ENCODE measurements at places on chromosomes 5 and 9.

DNA sequence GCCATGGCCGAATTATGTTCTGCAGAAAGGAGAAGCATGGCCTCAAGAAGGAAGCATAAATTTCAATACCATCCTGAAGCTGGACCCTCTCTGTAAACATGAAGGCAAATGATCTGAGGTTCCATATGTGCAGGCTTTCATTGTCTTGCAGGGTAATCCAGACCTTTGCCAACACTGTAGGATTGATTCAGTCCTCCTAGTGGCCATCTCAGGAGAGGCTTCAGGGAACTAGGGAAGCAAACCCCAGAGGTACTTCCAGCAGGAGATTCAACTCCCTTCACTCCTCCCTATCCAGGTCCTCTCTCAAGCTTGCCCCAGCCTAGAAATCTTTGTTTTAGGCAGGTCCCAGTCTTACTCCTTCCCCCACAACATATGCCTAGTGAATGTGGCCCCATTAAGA lies 99.3 kb upstream of the HCN1 start:
- no peak for DNase-seq

DNA sequence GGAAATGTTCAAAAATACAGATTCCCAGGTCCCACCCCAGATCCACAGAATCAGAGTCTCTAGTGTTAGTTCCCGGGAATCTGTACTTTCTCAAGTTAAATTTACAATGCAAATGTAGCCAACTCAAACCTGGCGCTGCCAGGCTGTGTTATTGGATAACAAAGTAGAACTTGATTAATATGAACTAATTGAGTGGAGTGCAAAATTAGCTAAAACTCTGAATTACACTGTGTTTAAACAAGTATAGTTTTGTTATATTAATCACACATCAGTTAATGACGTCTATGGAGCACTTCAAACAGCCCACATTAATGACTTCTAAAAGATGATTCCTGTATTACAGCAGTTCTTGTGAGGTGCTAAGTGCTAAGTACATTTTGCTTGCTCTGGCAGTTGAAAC lies 32.4 kb upstream of the CYFIP2 start:
- no peak for DNase-seq

DNA sequence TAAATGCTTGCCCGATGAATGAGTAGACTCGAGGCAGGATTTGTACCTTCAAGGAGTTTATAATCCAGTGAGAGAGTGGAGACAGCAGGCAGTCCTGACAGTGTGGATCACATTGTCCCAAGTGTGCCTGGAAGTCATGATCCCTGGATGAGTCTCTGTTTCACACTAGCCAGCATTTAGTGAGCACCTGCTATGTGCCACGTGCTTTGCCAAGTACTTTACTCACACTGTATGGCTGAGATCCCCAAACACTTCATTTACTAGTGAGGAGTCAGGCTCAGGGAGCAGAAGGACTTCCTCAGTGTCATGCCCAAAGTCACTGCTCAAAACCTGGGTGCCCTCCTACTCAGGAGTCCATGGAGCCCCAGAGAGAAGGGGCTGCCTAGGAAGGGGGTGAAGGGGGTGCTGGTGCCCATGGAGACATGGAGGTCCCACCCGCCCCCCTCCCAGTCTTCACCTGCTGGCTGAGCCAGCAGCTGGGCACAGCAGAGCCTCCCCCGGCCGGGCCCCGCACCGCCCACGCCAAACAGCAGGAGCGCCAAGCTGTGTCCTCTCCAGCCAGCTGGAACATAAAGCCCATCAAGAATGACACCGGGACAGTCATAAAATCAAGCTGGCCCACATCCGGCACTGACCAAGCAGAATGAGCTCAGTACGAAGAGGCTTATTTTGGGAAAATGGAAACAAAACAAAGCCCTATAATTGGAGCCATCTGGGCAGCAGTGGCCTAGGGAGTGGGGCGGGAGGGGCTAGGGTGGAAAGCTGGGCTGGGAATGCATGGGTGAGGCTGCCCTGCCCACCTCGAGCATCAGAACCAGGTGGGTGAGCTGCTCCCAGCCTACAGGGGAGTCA lies 10.6 kb downstream of the LAMC3 start:
- no peak for DNase-seq

- no peak for DNase-seq
Measured at GRCh38 chr9:108626743-108627142, 229.0 kb downstream of the ACTL7B start.

DNA sequence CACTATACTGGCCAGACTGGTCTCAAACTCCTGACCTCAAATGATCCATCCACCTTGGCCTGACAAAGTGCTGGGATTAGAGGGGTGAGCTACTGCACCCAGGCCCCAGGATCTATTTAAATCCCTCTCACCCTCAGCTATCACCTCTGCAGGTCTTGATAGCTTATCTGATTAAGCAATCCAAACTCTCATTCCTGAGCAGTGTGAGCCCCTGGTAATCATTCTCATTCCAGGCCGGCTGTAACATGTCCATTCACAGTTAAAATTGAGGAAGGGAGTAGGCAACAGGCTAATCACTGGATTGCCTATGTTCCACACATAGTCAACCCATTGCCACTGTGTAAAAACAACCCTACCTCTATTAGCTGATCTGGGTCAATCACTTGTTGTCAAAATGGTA lies 111.1 kb downstream of the AGTPBP1 start:
- DNase-seq: no peak

GRCh38 chr5:24497145-24497544 lies 147.6 kb downstream of the CDH10 start:
- DNase-seq: no peak

DNA sequence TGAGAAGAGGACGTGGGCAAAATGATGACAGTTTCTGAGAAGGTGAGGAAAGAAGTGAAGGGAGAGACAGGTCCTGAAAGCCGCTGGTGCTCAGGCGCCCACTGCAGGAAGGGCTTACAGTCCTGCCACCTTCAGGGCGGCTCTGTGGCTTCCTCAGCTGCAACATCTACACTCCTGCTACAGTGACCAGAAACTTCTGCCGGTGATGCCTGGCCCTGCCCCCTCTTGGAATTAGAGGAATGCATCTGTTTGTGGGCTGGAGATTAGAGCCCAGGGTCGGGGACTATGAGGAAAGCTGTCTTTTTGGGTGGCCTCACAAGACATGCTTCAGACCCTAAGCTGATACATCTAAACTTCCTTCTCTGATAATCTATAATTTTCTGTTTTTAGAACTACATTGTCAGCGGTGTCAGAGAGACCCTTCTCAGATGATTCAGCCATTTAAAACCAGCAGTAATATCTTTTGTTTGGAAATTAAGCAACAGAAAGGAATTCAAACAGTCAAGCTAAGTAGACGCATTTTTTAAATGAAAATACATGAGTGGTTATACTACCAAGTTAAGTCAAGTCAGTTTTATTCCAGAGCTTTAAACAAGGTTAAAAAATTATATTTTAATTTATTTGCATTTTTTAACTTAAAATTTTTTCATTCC lies 30.4 kb downstream of the PRDM6 start:
- no peak for DNase-seq

DNA sequence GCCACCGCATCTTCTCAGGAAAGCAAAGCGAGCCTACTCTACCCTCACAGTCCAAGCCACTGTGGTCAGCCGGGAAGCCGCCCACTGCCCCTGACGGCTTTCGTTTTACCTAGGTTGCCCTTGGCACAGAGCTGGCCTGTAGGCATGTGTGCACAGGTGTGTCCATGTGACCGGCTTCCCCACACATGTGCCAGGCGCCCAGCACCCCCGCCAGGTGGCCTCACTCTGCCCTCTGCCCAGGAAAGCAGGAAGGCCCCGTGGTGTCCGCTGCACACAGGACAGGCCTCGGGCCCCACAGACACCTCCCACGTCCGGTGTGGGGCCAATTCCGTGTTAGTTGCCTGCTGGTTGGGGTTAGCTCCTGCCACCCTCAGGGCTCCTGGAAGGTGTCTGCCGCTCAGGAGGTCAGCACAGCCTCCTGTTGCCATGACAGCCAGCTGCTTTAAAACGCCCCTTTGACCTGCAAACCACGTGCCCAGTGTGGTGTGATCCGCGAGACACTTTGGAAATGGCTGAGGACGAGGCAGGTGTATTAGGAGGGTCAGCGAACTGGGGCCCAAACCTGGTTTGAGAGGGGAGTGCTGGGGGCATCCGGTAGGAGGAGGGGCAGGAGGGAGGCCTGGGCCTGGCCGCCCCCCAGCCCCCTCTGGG lies 28.7 kb downstream of the TPPP start:
- no peak for DNase-seq

- DNase-seq: no peak
Measured at GRCh38 chr5:62653001-62653863, 74.6 kb downstream of the LRRC70 start.

GRCh38 chr9:38086496-38086895 lies 17.5 kb upstream of the SHB start:
- no peak for DNase-seq

Measured in activated B cell treated with CpG ODN at 0.5 μM for 24 hours (primary cell).